ENCODE measurements at places on chromosomes 2 and 18.

GRCh38 chr2:203062126-203062525, 47.5 kb downstream of the NBEAL1 start:
- no peak for DNase-seq

GRCh38 chr18:58286632-58287352, 242.8 kb downstream of the NEDD4L start:
- DNase-seq, result no peak

DNA sequence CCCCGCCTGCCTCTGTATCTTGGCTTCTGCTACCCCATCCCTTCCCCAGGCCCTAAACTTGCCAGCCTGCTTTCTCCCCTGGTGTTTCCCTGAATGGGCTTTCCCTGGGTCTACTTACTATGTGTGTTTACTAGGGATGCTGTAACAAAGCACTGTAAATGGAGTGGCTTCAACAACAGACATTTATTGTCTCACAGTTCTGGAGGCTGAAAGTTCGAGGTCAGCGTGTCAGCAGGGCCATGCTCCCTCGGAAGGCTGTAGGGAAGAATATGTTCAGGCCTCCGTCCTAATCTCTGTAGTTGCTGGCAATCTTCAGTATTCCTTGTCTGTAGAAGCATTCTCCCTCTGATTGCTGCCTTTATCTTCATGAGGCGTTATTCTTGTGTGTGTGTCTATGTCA, 113.6 kb downstream of the DDX1 start:
- DNase-seq, result no peak

- DNase-seq, result no peak
Measured at GRCh38 chr2:207328944-207329386, 163.2 kb upstream of the KLF7 start.

GRCh38 chr2:163255086-163255485, 416.5 kb upstream of the KCNH7 start:
- DNase-seq, result no peak

DNA sequence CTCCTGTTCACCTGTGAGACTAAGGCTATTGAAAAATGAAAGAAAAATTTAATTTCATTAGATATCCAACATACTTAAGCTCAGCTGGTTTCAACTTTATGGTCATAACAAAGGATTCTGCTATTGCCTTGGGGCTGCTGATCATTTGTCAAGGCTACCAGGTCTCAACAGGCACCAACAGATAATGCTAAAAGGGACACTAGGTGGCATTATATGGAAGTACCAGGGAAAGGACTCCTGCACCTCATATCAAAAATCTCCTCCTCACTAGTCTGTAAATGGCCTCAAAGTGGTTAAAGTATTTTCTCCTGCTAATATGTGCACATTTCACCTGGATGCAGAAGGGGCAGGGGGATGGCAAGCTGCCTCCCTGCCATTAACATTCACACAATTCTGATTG, 167.9 kb upstream of the REG3A start:
- no peak for DNase-seq

DNA sequence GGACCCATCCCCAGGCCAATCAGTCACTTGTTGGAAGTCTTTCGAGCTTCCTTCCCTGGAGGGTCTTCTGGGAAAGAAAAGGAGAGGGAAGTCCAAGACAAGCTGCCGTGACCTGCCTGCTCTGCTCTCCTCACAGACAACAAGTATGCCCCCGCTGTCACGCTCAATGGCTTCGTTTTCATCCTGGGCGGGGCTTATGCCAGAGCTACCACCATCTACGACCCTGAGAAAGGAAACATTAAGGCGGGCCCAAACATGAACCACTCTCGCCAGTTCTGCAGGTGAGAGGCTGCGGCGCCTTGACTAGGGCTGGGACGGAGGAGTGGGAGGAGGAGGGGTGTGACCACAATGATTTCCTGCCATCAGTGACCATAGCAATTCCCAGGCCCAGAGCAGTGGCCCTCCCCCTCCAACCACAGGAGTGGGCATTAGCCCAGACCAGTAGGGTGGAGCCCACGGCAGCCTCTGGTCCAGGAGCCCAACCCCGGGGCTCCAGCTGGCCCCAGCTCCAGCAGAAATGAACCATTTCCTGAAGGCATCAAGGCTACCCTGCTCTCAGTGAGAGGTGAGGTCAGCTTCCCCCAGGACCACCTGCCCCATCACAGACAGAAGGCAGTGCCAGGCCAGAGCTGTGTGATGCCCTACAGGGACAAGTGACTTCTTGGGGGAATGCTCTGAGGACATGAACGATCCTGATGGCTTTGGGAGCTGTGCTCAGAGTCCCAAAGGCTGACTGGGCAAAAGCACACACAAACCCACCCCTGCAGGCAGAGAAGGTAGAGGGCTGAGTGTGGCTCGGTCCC, 223.1 kb downstream of the ATAD2B start:
- no peak for DNase-seq

DNA sequence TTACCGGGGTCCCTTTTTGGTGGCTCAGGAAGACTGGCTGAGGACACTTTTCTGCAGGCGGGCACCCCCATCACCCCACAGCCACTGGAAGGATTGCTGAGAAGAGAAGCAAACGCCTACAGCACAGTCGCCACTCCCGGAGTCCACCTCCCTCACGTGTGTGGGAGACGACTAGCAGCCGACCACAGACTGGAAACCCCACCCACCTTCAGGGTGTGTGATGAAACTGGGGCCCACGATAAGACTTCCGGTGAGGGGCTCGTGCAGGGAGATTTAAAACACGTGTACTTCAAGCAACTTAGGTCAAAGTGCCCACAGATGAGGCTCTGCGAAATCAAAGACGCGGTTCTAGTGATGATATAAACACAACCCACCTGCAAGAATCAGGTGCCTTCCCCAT, 26.3 kb downstream of the MBP start:
- no peak for DNase-seq

DNA sequence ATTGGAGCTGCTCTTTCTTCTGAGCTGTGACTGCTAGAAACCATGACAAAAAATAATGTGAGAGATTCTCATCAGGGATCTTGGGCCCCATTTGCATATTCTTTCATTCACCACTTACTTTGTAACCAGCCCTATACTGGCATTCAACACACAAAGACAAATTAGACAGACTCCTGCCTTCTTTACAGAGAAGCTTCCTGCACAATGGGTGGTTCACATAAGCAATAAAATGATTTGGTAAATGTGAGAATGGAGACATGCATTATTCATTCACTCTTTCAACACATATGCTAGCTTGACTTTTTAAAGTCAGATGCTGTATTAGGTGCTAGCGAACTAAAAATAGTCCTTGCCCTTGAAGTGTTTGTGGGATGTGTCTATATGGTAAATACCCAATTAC, 174.4 kb downstream of the NCKAP5 start:
- DNase-seq, result no peak

- DNase-seq, result no peak
Measured at GRCh38 chr2:218375212-218375611, 6.9 kb upstream of the SLC11A1 start.

DNA sequence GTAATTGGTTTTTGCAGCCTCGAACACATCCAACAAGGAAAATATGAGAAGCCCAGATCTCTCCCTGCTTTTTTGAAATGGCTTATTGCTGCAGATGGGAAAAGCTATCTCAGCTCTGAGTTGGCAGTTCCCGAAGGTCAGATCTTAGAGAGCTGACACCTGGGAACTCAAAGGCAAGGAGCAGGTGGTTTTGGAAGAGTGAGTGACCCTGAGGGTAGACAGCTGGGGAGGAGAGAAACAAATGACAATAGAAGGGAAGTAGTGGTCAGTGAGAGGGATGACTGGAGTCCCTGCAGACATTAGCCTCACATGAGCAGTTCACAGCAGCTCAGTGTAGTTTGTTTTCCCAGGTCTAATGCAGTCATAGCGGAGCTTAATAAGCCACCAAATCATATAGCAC, 317.9 kb downstream of the STK39 start:
- no peak for DNase-seq

- no peak for DNase-seq
Measured at GRCh38 chr2:170824526-170825015, 7.9 kb downstream of the GAD1 start.

DNA sequence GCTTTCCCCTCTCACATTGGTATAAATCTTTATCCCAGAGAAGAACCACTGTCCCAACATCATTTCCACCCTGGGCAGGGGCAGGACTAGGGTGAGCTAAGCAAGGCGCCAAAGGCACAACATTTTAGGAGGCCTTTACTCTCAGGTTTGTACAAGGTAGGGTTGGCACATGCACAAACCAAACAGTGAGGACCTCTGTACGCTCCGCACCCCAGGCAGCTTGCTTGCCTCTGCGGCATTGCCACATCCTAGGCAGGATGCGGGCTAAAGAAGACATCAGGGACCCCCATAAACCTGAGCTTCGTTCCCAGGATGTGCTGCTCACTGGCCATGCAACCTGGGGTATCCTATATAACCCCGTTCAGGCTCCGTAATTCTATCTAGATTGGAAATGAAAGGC, 128.1 kb upstream of the DAPL1 start:
- DNase-seq, result no peak

DNA sequence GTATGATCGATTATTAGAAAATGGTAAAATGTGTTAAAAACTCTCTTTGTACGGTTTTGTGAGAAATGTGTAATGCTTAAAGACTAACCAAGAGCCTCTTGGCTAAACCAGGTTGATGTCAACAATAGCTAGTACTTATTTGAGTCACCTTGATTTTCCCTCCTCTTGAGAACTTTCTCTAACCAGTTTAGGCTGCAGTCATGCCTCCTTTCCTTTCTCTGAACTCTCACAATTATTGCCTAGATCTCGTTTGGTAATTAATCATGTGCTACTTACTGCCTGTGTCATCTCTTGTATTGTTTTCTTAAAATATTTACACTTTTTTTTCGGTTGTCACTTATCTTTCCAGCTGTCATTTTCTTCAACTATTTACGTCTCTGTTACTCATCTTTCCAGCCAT, 1.1 kb upstream of the EPC2 start:
- no peak for DNase-seq

- no peak for DNase-seq
Measured at GRCh38 chr2:29382486-29382885, 267.3 kb downstream of the CLIP4 start.

GRCh38 chr2:47905386-47906156, 727 bp downstream of the FBXO11 start:
- DNase-seq, result peak; percentile 29

DNA sequence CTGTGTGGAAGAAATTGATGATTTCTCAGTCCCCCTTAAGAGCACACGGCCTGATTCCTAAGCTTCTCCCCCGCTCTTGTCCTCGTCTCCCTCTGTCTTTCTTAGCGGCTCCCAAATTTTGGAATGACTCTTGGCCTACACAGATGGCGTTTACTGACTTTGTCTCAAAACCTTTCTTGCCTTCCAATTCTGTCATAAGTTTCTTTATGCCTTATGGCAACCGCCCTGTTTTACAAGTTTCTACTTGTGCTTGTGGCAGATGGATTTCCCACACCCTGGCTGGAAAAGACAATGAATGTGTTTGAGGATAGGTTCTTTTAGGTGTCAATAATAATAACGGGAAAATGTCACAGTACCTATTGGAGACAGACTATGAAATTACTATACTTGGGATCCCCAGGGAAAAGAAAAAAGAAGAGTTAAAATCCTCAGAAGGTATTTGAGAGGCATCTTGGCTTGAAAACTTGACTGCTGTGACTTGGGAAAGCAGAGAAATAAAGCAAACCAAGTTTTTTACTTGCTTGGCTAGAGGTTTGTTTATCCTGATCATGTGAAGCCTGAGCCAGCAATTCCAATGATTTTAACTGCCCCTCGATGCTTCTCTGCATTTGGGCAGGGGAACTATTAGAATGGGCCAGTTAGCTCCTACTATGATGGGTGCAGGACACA, 276.4 kb downstream of the HRH4 start:
- DNase-seq, result no peak

DNA sequence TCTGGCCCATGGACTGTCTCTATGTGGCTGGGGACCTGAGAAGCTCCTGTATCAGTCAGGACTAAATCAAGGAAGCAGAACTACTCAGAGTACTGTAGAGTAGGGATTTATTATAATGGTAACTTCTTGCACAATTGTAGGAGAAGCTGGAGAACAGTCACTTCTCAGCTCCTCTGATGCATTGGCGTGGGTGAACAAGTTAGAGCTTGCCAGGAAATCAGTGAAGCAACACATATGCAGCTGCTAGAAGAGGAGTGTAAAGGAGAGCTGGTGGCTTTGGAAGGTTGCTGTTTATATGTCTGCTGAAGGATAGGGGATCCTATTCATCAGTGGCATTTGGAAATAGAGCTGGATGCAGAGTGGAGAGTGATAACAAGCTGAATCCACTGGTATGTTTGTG, 215.5 kb upstream of the CWC22 start:
- no peak for DNase-seq

GRCh38 chr2:159317392-159318088, 31.0 kb upstream of the WDSUB1 start:
- no peak for DNase-seq

GRCh38 chr2:235461763-235462414, 32.0 kb upstream of the AGAP1 start:
- DNase-seq, result no peak

DNA sequence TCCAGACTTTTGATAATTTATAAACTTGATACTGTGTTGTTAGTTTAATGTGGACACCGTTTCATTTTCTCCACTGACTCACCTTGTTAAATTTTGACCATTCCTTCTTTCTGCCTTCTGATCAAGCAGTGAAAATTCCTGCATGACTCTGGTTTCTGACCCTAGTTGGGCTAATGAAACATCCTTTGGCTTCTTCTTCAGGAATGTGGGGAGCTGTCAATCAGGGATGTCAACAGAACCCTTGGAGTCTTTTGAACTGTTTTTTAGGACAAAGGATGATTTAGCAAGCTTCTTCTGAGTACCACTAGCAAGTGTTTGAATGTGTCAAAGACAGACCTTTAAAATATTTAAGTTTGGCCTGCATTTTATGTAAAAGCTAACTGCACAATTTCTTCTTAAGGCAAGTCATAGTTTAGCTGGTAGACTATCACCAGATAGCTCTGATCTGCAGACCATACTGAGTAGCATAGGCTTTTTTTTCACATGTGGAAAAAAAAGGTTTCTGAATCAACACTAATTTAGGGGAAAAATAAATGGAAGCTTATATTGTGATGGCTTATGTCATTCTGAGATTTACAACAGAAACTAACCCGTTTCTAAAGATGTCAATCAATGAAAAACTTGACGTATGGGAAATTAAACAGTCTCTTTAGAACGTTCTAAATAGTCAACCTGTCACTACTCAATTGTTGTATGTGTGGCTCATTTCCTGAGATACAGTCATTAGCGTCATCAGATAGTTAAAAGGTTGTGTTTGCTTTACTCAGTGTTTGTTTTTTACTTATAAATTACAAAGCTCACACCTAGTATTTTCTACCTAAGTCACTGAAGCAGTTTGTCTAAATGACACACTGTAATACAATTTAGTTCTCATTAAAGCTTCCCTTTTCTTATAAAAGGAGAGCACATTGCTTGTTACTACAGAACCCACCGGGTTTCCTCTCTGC, 311.4 kb downstream of the PTPRM start:
- no peak for DNase-seq

DNA sequence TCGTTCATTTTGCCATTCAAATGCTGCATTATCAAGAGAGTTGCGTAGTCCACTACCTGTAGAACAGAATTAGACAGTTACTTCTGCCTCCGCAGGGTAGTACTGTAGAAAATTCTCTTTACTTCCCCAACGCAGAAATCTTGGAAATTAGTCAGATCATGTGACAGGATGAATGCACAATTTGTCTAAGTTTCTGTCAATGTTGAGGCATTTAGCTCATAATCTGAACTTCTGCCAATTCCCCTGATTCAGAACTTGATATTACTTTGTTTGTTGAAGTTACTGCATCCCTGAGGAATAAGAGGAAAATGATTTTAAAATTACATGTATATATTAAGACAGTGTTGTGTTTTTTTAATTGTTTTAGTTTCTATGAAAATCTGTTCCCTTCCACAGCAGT, 83.4 kb downstream of the TTC27 start:
- DNase-seq, result no peak

Measured in stimulated activated CD4-positive, alpha-beta T cell treated with anti-CD3 and anti-CD28 coated beads, Interleukin-1b, Interleukin-23, amount 100 ng/mL, for 24 hours (primary cell).